ENCODE measurements at places on chromosomes 6 and 20.
A peak's percentile ranks its signal among the peaks of the same experiment; 100 is the strongest.

GRCh38 chr6:27237089-27237803 lies 10.3 kb upstream of the PRSS16 start:
- DNase-seq: peak; percentile 86

DNA sequence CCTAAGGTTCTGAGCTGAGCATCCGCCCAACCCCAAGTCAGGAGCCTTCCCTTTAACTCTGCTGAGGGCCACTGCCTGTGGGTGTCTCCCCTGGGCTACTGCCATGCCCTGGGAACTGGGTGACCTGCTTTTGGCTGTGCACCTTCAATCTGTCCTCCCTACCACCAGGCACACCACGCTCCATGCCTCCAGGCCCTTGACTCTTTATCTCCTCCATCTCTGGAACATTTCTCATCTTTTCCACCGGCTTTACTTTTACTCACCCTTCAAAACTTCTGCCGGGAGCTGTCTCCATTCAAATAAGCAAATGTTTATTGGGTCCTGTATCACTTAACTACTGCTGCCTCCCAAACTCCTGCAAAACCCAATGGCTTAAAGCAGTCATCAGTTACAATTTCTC lies 83.3 kb upstream of the NHSL1 start:
- DNase-seq: no peak

GRCh38 chr6:5199702-5200101 lies 61.0 kb downstream of the LYRM4 start:
- no peak for DNase-seq

- no peak for DNase-seq
These were observed 30.9 kb downstream of the LBP start for GRCh38 chr20:38377039-38377685.

DNA sequence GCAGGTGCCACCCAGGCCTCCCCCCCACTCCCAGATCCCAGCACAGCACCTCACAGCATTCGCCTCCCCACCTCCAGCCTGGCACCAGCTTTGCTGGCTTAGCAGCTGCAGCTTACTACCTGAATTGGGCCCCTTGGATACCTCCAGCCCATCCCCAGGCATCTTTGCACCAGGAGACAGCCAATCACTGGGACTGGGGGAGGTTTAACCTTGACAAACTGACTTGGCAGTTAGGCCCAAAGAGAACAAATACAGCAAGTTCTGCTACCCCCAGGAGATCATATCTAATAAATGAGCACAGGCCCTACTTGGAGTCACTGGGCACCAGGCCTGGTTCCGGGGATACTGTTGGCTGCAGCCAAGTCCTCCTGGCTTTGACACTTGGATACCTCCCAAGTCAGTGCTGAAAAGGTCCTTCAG lies 8.8 kb downstream of the PDRG1 start:
- no peak for DNase-seq

- no peak for DNase-seq
These were observed 121.2 kb downstream of the INSM1 start for GRCh38 chr20:20489054-20489453.

GRCh38 chr20:48704761-48705160 lies 123.0 kb downstream of the PREX1 start:
- DNase-seq: no peak

- peak; percentile 65 for DNase-seq
These were observed 117.8 kb upstream of the SPACA1 start for GRCh38 chr6:87929843-87930288.

DNA sequence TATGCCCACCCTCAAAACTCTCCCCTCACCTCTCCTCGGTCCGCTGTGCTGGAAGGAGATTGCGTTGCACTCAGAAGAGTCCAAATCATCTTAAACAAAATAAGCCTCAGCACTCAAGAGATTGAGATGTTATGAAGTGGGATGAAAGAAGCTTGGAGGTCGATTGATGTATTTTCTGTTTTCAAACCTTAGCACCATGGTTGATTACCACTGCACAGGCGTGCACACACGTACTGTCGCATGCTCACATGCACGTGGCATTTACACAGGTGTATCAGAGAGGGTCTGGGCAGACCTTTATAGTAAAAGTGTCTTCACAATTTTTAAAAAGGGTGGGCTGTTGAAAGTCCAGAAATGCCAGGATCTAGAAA lies 612 bp upstream of the AGPAT4 start:
- DNase-seq: no peak

GRCh38 chr6:52365866-52366540 lies 4.1 kb downstream of the PAQR8 start:
- no peak for DNase-seq

DNA sequence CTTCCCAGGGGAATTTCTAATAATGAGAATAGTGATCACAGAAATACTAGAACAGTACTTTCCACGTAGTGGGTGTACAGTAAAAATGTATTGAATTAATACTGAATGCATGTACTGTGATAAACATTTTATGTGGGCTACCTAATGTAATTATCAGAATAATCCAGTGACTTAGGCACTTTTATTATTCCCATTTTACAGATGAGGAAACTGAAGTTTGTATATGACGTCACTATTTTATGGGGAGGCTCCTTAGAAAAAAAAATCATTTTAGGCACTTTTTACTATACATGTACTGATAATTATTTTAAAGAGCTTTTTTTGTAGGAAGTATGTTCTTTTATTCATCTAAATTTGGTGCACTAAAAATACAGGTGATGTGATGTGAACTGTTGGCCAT lies 275.6 kb upstream of the TAB2 start:
- DNase-seq: no peak

GRCh38 chr6:163702736-163703135 lies 288.2 kb downstream of the QKI start:
- no peak for DNase-seq

GRCh38 chr6:504446-504980 lies 113.0 kb downstream of the IRF4 start:
- DNase-seq: no peak

DNA sequence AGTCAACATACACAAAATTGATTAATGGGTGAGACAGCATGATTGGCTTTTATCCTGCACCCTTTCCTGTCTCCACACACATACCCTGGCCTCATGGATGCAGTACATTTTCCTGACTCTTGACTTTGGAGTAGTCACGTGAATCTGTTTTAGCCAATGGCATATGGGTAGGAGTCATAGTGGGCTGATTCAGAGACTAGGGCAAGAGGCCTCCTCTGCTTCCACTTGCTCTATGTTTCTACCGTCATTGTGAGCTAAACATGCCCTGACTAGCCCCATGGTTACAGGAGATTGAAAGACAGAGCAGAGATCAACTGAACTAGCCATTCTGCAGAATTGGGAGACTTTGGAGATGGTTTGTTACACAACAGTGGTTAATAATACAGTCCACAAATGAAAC lies 850.0 kb downstream of the DHX35 start:
- DNase-seq: peak; percentile 11

DNA sequence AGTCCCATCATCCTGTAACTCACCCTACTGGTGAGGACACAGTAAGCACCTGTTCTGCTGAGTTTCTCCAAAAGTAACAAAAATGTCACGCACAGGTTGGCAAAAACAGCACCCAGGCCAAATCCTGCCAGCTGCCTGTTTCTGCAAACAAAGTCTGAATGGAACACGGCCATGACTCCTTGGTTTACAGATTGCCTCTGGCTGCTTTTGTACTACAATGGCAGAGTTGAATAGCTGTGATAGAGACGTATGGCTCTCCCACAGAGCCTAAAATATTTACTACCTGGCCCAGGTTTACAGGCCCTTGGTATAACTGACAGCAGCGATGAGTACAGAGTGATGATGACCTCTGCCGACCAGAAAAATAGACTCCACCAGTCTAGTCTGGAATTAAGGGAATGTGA lies 52.6 kb downstream of the CNKSR3 start:
- DNase-seq: no peak

GRCh38 chr20:50488236-50488806 lies 21.9 kb upstream of the PTPN1 start:
- DNase-seq: no peak

- no peak for DNase-seq
These were observed 43.1 kb upstream of the NAA20 start for GRCh38 chr20:19973961-19974629.

GRCh38 chr6:145213614-145214013 lies 521.7 kb downstream of the EPM2A start:
- DNase-seq: no peak

GRCh38 chr6:42890311-42891198 lies 11.1 kb downstream of the RPL7L1 start:
- peak; percentile 80 for DNase-seq

- no peak for DNase-seq
These were observed 371.8 kb upstream of the JAG1 start for GRCh38 chr20:11045412-11046175.

DNA sequence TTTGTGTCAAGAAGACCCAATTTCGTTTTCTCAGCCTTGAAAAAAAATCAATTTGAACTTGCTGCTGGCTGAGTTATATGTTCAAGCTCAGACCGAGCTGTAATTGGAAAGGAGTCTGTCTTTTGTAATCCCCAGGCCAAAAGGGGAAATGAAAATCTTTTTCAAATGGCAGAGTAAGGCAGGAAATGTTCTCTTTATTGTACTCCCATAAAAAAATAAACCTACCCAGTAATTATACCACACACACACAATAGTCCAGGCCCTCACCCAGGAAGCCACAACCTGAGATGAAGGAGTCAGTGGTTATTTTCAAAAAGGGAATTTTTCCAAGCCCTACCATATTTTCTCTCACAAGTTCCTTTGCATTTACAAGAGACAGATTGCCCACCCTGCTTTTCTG lies 45.3 kb downstream of the CLIC5 start:
- DNase-seq: no peak

DNA sequence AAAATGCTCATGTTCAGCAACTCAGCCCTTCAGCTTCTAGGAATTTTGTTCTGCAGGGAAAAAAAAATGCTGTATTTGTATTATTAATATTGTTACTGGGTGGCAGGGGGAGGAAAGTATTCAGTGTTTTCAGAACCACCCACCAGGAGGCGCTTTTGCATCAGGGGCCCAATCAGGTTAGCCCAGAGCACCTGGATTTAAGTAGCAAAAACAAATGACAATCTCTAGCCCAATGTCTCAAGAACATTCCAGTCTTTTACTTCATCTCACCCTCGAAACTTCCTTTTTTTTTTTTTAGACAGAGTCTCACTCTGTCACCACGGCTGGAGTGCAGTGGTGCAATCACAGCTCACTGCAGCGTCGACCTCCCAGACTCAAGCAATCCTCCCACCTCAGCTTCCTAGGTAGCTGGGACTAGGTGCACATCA lies 635 bp upstream of the C20orf203 start:
- peak; percentile 51 for DNase-seq

- DNase-seq: no peak
These were observed 339.4 kb downstream of the CDKAL1 start for GRCh38 chr6:20873425-20874190.

- no peak for DNase-seq
These were observed 46.7 kb upstream of the STK35 start for GRCh38 chr20:2054911-2055310.

GRCh38 chr6:24949020-24949569 lies 13.3 kb upstream of the RIPOR2 start:
- no peak for DNase-seq

DNA sequence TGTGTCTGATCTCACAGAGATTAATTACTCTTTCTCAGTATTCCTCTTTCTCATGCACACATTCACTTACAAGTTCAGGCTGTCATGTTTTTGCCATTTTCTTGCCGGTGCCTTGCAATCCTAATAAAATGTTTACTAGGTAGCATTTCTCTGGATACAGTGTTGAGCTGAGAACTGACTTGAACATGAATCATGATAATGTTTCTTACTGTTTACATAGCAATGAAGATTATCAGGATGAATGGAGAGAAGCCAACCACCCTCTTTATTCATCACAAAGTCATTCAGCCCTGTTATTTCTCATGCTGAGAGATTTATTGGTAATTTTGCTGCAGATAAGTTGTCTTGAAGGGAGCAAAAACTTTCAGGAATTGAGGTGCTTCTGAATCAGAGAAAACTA lies 185.5 kb upstream of the ECI2 start:
- peak; percentile 76 for DNase-seq

GRCh38 chr6:159450815-159451465 lies 242.1 kb downstream of the SOD2 start:
- DNase-seq: no peak

DNA sequence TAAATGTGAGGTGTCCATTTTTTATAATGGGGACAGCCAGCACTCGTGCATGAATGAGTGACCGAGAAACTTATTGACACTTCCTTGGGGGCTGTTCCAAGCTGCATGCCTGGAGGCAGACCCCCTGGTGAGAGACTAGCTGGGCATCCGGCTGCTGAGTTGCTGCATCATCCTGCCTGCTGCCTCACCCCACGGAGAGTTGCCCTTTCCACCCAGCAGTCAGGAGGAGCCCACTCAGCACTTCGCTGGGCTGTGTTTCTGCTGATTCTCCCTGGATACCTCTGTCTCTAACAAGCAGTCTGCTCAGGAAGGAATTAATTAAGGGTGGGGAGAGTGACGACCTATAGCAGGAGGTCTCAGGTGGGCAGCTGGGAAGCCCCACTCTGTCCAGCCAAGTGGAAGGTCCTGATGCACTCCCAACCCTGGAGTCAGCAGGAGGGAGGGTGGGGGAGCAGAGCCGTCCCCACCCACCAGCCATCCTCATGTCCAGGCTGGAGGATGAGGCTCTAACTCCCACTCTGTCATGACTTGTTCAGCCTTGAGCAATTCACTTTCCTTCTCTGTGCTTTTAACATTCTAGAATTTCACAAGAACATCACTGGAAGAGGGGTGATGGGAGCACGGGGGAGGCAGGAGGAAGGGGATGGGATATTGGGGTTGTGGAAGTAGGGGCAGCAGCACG lies 177.3 kb downstream of the LRFN2 start:
- no peak for DNase-seq

DNA sequence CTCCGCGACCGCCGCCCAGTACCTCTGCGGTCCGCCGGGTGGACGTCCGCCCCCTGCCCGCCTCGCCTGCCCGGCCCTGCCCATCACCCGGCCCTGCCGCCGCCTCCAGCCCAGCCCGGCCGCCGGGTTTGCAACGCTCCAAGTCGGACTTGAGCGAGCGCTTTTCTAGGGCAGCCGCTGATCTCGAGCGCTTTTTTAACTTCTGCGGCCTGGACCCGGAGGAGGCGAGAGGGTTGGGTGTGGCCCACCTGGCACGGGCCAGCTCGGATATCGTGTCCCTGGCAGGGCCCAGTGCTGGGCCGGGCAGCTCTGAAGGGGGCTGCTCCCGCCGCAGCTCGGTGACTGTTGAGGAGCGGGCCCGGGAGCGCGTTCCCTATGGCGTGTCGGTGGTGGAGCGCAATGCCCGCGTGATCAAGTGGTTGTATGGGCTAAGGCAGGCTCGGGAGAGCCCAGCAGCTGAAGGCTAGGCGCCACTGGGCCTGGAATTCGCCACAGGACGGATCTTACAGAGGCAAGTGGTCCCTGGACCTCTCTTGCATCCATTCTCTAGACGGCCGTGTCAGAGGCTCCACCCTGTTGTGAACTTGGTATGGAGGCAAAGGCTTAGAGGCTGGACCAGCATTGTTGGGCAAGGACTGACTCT lies 11.8 kb downstream of the FAM110A start:
- DNase-seq: no peak

DNA sequence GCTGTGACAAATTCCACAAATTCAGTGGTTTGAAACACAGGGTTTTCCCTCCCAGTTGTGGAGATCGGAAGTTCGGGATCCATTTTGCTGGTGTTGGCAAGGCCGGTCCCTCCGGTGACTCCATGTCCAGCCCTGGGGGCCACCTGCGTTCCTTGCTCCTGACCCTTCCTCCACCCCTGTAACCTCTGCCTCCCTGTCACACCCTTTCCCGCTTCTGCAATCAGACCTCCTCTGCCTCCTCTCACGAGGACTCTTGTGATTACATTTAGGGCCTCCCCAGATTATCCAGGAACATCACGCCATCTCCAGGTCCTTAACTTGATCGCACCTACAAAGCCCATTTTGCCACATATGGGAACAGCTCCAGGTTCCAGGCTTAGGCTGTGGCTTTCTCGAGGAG lies 12.5 kb downstream of the RPS6KA2 start:
- DNase-seq: no peak

Measured in RCC 7860 (cell line).